Ovary (tissue), 10 donors: ENCODE measurements at places on chromosomes 2 and 18.

DNA sequence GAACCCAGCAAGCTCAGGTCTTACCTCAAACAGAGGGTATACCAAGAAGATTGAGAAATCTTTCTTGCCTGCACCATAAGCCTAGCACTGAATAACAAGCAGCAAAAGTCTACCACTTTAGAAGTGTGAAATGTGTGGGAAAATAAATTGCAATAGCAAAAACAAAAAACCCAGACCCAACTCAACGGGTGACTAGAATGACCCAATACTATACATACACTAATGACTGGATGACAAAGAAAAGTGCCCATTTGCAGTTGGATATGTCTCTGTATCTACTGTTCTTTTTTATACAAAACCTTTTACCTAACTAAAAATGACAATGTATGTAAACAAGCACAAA, 950.6 kb downstream of the TRIB2 start:
- no peaks in the 10 kb centered on the region for H3K27me3 ChIP-seq
- no peaks in the 10 kb centered on the region for H3K36me3 ChIP-seq
- DNase-seq = no peak
- no peak overlapping the region for H3K4me3 ChIP-seq
- H3K4me1 ChIP-seq = no peaks in the 10 kb centered on the region
- H3K27ac ChIP-seq = no peak overlapping the region

GRCh38 chr2:10839813-10840212, 27.2 kb upstream of the PDIA6 start:
- H3K36me3 ChIP-seq = no peaks in the 10 kb centered on the region
- H3K27ac ChIP-seq = no peak overlapping the region
- no peak for DNase-seq
- peaks cover 2% of the 10 kb centered on the region for H3K4me1 ChIP-seq

- no peak for DNase-seq
- peaks cover 48% of the 10 kb centered on the region for H3K4me1 ChIP-seq
- no peaks in the 10 kb centered on the region for H3K36me3 ChIP-seq
- H3K27me3 ChIP-seq = no peaks in the 10 kb centered on the region
- no peak overlapping the region for H3K27ac ChIP-seq
These were observed 16.6 kb downstream of the ATOH8 start for GRCh38 chr2:85770369-85770768.

- no peak overlapping the region for H3K27ac ChIP-seq
- no peaks in the 10 kb centered on the region for H3K36me3 ChIP-seq
- H3K27me3 ChIP-seq = no peaks in the 10 kb centered on the region
- no peak overlapping the region for H3K4me3 ChIP-seq
- H3K4me1 ChIP-seq = no peaks in the 10 kb centered on the region
These were observed 24.8 kb upstream of the SCN7A start for GRCh38 chr2:166518634-166519390.

GRCh38 chr2:226687641-226688253, 111.9 kb downstream of the IRS1 start:
- no peak overlapping the region for H3K27ac ChIP-seq
- no peaks in the 10 kb centered on the region for H3K4me1 ChIP-seq
- no peak overlapping the region for H3K4me3 ChIP-seq

GRCh38 chr2:225328192-225328591, 71.3 kb upstream of the NYAP2 start:
- H3K36me3 ChIP-seq = no peaks in the 10 kb centered on the region
- H3K4me1 ChIP-seq = no peaks in the 10 kb centered on the region
- H3K27ac ChIP-seq = no peak overlapping the region
- H3K27me3 ChIP-seq = no peaks in the 10 kb centered on the region

DNA sequence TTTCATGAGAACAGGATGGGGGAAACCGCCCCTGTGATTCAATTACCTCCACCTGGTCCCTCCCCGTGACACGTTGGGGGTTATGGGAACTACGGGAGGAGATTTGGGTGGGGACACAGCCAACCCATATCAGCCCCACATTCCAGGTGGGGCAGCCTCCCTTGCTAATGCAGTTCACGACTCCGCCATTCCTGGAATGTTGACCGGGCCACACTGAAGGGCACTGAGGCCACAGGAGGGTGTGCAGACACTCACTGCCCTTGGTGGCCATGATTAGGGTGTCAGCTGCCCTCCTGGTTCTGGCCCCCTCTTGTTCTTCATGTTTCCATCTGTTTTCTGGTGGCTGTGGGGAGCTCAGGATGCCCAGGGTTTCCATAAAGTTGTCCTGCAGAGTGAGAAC, 176.3 kb downstream of the TWIST2 start:
- no peak overlapping the region for H3K27ac ChIP-seq
- no peak for DNase-seq
- H3K27me3 ChIP-seq = no peaks in the 10 kb centered on the region
- no peak overlapping the region for H3K4me3 ChIP-seq
- H3K4me1 ChIP-seq = peaks cover 2% of the 10 kb centered on the region

DNA sequence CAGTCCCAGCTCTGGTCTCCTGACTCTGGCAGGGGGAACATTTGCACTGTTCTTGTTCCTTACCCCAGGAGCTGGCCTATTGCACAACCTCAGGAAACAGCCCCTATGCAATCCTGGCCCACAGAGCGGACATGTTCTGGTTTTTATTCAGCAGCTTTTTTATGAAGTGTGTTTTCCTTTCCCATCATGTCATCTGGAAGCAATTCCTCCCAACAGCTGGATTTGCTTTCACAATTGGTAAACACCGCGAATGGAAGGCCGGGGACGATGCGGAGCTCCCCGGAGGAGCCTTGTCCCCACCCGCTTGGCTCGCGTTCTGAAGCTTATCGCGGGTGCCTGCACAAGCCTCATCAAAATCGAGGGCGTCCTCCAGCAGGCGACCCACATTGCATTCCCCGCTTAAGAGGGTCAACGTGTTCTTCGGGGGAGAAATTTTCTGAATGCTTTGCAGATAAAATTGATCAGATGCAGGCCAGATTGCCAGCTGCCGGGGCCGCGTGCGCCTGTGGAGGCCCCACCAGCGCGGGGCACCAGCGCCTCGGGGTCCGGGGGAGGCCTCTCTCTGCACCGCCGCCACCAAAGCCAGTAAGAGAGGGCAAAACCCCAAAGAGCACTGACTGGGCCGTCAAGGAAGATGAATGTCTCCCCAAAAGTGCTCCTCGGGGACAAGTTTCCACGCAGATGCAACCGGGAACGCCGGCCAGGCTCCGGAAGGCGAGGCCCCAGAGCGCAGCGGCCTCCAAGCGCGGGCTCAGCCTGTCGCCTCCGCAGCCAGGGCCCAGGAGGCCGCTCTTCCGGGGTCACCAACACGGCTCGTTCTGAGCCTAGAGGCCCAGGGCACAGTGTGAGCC, 60.3 kb upstream of the SP3 start:
- peak; percentile 82 for DNase-seq
- H3K4me1 ChIP-seq = no peaks in the 10 kb centered on the region
- no peaks in the 10 kb centered on the region for H3K27me3 ChIP-seq
- peak overlapping the region; percentile 15 for H3K4me3 ChIP-seq
- peak overlapping the region; percentile 72 for H3K27ac ChIP-seq

DNA sequence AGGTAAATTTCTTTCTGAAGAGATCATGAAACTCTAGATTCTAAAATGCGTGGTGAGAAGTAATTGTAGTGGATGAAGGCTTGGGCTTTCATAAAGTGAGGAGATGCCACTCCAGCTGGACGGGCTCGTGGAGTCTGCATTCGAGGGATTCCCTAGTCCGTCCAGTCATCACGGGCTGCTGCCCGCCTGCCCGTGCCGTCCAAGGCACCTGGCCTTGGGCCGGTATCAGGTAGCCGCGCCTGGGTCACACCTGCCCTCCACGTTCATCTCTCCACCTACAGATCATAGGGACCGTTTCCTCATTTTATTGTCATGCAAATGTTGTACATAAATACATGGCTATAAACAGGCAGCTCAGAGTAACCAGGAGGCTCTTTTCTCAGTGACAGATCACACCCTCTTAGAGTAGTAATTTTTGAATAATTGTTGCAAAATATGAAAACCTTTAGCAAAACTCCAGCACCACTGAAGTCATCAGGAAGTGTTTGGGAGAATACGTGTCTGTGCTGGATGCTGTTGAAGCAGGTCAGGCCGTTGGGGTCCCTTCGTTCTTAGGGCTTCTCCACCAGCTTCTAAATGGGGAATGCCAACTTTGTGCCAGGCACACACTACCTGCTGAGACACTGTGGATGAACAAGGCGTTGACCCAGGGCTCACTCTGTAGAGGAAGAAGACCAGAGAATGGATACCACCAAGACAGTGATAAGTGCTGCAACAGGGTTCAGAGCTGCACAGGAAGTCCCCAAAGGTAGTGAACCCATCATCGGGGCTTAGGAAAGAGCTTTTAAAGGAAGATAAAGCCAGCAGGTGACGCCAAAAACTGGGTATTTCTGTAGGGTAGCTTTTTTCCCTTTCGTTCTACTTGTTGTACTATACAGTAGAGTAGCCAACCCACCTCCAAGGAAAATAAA, 112.5 kb downstream of the FAM210A start:
- no peaks in the 10 kb centered on the region for H3K27me3 ChIP-seq
- no peak overlapping the region for H3K27ac ChIP-seq
- no peak overlapping the region for H3K4me3 ChIP-seq
- H3K4me1 ChIP-seq = peaks cover 3% of the 10 kb centered on the region

DNA sequence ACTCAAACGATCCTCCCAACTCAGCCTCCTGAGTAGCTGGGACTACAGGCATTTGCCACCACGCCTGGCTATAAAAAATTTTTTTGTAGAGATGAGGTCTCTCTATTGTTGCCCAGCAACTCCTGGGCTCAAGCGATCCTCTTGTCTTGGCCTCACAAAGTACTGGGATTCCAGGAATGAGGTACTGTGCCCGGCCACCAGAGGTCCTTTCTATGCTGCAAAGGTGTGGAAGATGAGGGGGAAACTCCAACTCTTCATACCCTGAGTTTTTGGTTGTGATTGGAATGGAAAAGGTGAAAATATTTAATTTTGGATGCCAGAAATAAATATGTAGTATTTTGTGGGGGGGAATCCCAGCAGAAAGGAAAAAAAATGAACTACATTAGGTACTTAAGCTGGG, 36.0 kb downstream of the MRPL33 start:
- H3K36me3 ChIP-seq = no peaks in the 10 kb centered on the region
- peak; percentile 47 for DNase-seq
- no peak overlapping the region for H3K27ac ChIP-seq
- peaks cover 1% of the 10 kb centered on the region for H3K4me1 ChIP-seq
- no peak overlapping the region for H3K4me3 ChIP-seq

GRCh38 chr2:134027980-134028379, 225.9 kb upstream of the MGAT5 start:
- peaks cover 6% of the 10 kb centered on the region for H3K4me1 ChIP-seq
- H3K27me3 ChIP-seq = no peaks in the 10 kb centered on the region
- no peak overlapping the region for H3K4me3 ChIP-seq
- no peaks in the 10 kb centered on the region for H3K36me3 ChIP-seq
- no peak for DNase-seq

- H3K4me3 ChIP-seq = no peak overlapping the region
- H3K27ac ChIP-seq = no peak overlapping the region
- no peak for DNase-seq
- no peaks in the 10 kb centered on the region for H3K27me3 ChIP-seq
- H3K36me3 ChIP-seq = no peaks in the 10 kb centered on the region
- H3K4me1 ChIP-seq = peaks cover 3% of the 10 kb centered on the region
These were observed 3.0 kb downstream of the KLHL41 start for GRCh38 chr2:169512525-169512924.
